ENCODE measurements at places on chromosomes 7 and 10. TPM values are rescaled to one million over a fixed set of nuclear protein-coding genes. Genes with fewer than 3 reads are reported as not detected.

Gene LYZL1
- total RNA-seq = not detected

Gene PHKG1
- 2.4 TPM for total RNA-seq

Gene IL2RA
- total RNA-seq = 5.1 TPM

Gene DNAH11
- 11.1 TPM for total RNA-seq

Gene RAPGEF5
- 131 TPM for total RNA-seq

Gene RET
- 4.3 TPM for total RNA-seq

Gene RSU1
- 76.8 TPM for total RNA-seq

Gene SMNDC1
- total RNA-seq = 17.1 TPM

Gene EPO
- not detected for total RNA-seq

Gene SFRP5
- total RNA-seq = 0.48 TPM

Gene SMKR1
- not detected for total RNA-seq

Gene GARS1
- 68.1 TPM for total RNA-seq

Gene NXPH1
- total RNA-seq = not detected

Gene H2BK1
- not detected for total RNA-seq
